H9 (cell line): ENCODE measurements at places on chromosomes 16 and 17. TPM values are rescaled to one million over a fixed set of nuclear protein-coding genes. Genes with fewer than 3 reads are reported as not detected.

GRCh38 chr16:85261204-85261603, 148.9 kb upstream of the CIBAR2 start:
- DNase-seq, result no peak

DNA sequence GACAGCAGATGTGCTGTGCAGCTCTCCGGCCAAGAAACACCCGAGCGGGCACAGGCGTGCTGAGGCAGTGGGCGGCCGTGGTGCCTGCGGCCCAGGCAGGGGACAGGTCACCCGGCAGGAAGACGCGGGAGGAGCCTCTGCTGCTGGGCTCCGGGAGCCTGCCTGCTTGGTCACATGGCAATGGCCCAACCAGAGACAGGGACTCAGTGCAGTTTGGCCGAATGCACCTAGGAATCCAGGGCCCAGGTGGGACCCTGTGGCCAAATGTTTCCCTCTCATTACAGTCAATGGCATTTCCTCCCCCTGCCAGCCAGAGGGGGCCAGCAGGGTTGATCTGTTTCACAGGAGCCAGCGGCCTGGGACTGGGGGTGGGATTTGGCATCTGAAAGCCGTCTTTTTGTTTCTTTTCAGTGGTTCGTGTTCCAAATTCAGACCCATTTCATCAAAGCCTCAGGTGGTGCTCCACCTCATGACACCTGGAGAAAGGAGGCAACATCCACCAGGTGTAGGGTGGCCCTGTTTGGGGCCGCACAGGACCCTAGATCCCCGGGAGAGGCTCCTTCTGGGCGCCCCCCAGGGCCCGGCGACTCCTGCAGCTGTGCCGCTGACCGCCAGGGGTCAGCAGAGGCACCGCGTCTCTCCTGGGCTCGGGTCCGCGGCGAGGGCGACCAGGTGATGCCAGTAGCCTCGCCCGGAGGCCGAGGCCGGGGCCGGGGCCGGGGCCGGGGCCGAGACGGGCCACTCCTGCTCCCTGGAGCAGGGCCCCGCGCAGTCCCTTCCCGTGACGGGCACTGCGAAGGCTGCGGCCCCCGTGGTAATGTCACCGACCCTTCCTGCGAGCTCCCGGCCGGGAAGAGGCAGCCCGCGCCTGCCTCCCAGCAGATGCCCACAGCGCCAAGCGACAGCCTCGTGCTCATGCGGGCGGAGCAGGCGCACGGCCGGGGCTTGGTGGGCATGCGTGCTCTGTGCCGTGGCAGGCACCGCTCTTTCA, 118.5 kb downstream of the C16orf78 start:
- DNase-seq, result peak; percentile 91

CCL7 gene
- total RNA-seq, result not detected in 2 replicates

DNA sequence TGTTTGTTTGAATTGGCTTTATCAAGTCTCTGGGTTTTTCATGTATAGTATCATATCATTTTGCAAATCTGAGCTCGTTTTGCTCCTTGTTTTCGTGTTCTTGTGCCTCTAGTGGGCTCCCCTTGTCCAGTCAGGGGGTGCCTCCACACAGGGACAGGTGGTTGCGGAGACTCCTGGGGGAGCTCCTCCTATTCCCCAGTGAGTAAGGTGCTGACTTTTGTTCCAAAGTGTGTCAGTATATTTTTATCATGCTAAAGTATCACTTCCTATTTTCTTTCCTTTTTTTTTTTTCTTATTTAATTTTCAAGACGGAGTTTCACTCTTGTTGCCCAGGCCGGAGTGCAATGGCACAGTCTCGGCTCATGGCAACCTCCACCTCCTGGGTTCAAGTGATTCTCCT, 30.3 kb upstream of the IL17C start:
- DNase-seq, result no peak

DNA sequence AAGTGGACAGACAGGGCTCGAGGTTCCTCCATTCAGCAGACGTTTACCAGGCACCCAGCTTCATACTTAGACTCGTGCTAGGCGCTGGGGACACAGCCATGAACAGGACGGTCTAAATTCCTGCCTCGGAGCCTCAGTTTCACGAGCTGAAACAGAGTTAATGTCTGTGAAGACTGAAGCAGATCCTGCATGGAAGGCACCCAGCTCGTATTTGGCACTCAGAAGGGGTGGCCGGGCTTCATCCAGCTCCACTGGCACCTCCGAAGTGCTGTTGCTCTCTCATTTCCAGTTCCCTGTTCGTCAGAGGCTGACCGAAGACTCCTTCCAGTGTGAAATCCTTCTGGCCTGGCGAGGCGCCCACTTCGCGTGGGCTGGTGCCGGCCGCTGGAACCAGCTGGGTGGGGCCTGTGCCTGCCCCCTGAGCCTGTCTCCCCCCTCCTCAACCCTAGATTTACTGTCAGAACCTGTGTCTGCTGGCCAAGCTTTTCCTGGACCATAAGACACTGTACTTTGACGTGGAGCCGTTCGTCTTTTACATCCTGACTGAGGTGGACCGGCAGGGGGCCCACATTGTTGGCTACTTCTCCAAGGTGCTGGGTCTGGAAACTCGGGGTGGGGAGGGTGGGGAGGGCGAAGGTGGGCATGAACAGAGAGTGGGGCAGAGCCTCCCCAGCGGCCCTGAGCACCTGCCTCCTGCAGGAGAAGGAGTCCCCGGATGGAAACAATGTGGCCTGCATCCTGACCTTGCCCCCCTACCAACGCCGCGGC, 5.8 kb downstream of the PRSS8 start:
- DNase-seq, result no peak

- peak; percentile 53 for DNase-seq
Observed at GRCh38 chr17:76567634-76568432, 17.8 kb downstream of the ST6GALNAC2 start.

- DNase-seq, result no peak
Observed at GRCh38 chr17:29977836-29978235, 36.4 kb downstream of the EFCAB5 start.

- no peak for DNase-seq
Observed at GRCh38 chr17:82989881-82990280, 89.5 kb upstream of the METRNL start.

LDHD gene
- total RNA-seq, result 14.5 and 14.7 TPM in 2 replicates

- peak; percentile 25 for DNase-seq
Observed at GRCh38 chr17:4005296-4006164, 41.3 kb upstream of the ATP2A3 start.

- DNase-seq, result peak; percentile 34
Observed at GRCh38 chr17:39755554-39756379, 18.0 kb downstream of the GRB7 start.
